ENCODE measurements at places on chromosomes 5 and 9. TPM values are rescaled to one million over a fixed set of nuclear protein-coding genes. Genes with fewer than 3 reads are reported as not detected.

DNA sequence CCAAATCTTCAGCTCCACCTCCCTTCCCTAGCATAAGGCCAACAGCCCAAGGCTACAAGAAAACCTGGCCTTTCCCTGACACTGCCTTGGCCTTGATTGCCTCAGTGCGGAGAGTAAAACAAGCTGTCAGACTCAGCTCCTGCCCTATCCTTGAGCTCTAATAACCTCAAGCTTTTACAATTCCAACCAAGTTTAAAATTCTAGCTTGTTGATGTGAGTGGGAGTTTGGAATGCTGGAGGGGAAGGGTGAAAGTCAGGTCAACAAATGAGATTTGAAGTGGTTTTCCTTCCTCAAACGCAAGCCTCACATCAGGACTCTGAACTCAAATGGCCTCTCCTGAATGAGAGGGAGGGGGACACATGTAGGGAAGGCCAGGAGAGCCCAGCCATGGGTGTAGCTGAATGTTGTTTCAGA is 197.0 kb upstream of the VLDLR start:
- DNase-seq: no peak

GRCh38 chr9:122346478-122347347 is 24.1 kb upstream of the PTGS1 start:
- peak; percentile 46 for DNase-seq

DNA sequence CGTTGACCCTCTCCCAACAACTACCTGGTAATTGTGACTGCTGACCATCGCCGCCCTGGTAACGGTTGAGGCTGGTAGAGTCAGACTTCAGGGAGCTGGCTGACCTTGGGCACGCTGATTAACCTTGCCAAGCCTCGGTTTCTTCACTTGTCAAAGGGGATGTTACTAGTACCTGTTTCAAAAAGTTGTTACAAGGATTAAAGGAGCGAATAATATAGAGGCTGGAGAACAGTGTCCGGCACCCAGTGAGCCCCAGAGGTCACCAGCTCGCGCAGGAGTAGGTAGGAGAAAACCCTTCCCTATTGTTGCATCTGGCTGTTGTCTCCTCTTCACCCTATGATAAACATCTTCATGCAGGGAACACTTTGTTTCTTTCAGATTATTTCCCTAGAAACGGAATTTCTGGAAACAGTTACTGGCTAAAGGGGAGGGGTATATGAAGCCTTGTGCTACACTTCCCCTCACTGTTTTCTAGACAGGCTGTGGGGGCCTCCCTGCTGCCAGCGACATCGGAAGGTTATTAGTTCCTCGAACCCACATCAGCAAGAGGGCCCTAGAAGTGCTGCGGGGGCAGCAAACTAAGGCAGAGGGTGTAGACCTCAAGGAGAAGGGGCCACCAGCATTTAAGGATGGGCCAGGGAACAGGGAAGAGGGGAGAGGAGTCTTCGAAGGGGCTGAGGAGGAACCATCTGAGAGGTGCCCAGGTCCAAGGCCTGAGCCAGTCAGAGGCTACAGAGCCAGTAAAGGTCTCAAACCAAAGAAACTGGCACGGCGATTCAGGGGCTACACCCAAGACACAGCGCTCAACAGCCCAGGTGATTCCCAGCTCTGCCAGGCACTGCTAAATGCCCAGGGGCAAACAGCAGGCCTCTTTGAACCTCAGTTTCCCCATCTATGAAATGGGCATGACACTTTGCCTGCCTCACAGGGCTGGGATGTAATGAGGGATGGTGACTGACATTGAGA is 37.6 kb downstream of the HRH2 start:
- no peak for DNase-seq

GRCh38 chr5:176447591-176447977 is 601 bp upstream of the FAF2 start:
- DNase-seq: no peak

GRCh38 chr5:81694726-81695125 is 56.2 kb downstream of the SSBP2 start:
- DNase-seq: no peak

DNA sequence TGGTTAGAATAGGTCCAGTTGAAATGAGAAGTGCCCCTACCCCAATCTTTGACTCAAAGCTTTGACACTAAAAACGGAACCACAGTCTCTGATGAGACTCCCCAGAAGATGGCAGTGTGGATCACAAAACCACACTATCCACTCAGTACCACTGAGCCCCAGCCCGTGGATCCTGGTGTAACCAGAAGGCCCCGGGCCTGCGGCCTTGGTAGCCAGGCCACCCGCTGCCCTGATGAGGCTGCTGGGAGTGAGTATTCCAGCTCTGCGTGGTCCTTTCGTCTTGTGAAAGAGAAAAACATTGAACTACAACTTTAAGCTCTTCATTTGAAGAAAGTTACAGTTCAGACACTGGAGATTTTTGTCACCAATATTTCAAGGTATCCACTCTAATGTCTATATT is 42.2 kb upstream of the FBP1 start:
- DNase-seq: peak; percentile 71

GRCh38 chr9:131709771-131710431 is 30.0 kb downstream of the RAPGEF1 start:
- no peak for DNase-seq

DNA sequence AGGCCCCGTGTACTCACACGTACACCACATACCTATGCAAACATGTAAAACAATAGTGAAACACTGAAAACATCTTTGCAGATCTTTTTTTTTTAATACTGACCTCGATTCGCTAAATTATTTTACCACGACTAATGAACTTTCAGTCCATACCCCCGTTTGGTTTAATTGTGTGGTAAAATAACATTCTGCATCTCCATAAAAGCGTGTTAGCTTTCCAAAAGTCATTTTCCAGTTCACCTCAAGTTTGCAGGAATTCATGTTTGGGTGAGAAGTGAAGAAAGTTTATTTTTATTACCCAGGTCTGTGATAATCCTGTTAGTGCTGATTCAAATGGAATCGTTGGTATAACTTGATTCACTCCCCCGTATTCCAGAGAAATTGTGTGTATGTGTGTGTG is 652 bp downstream of the ARSK start:
- no peak for DNase-seq

GRCh38 chr5:116475338-116475737 is 99.3 kb downstream of the SEMA6A start:
- no peak for DNase-seq

DNA sequence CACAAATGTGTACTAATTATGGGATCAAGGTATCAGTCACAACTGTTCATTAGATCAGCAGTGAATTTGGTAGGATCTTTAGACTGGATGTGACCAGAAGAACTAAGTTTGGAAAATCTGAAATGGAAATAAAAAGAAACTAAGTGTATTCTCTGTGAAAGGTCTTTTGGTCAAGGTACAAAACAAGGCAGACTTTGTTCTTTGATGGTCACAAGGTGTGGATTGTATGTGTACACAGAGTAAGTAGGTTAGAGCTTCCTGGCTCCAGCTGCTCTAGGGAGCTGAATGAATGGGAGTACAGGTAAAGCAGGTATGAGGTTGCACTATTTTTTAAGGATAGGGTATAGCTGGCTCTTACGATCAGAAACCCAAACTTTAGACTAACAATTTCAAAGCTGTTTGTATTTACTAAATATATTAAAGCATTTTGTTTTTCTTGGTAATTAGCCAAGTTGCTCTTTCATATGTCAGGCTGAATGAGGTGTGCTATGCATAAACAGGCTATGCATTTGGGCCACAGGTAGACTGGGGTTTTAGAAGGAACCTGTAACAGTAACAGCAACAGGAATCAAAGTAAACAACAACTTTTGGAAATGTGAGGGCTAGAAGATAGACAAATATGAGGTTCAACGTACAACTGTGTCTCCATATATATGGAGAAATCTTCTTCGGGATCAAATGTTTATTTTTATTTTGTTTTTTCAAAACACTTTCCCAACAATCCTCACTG is 32.5 kb downstream of the FAM169A start:
- DNase-seq: peak; percentile 39

- DNase-seq: no peak
Observed at GRCh38 chr5:96385538-96385937, 47.5 kb downstream of the PCSK1 start.

DNA sequence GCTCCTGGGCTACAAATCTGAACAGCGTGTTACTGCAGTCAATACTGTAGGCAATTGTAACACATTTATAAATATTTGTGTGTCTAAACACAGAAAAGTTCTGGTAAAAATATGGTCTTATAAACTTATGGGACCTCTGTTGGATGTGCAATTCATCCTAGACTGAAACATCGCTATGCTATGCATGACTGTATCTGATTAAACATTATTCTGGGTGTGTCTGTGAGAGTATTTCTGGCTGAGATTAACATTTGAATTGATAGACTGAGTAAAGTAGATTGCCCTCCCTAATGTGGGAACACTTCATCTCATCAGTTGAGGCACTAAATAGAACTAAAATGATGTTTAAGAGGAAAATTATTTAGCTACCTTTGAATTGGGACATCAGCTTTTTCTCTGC is 24.3 kb upstream of the PRDM9 start:
- no peak for DNase-seq

GRCh38 chr5:169299191-169299662 is 1.7 kb downstream of the SLIT3 start:
- no peak for DNase-seq

DNA sequence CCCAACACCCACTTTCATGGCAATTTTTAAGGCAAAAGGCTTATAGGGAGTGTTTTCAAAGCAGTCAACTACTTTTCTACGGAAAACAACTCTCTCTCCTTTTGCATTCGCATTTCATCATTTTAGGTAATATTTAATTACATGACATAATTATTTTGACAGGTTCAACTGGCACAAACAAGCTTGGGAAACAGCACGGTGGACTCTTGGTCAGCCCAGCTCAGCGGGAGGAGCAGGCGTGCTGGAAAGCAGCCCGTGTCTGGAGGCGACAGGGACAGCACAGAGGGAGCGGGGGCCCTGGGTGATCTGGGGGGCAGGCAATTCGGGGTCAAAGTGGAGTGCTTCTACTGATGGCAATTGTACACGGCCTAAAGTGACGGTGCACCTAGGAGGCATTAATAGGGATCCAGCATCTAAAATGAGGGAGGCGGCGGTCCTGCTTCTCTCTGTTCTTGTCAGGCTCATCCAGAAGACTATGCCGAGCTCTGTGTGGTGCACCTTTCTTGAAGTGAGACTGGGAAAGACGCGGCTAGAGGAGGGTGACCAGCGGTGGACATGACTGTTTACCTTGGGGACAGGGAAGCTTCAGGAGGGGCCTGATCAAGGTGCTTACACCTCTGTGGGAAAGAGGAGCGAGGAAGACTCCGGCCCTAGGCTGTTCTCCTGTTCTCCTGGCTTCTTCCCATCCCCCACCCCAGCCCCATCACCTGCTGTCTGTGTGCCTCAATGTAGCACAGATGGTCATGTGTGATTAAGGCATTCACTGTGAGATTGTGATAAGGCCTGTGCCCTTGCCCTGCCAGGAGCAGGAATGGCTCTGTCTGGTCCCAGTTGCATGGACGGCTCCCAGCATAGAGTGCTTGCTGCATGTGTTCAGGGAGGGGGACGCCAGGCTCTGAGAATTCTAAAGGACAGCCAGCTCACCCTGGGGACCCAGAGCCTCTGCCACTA is 3.4 kb downstream of the MYMK start:
- no peak for DNase-seq

- DNase-seq: no peak
Observed at GRCh38 chr9:118734696-118735095, 634.5 kb downstream of the BRINP1 start.

DNA sequence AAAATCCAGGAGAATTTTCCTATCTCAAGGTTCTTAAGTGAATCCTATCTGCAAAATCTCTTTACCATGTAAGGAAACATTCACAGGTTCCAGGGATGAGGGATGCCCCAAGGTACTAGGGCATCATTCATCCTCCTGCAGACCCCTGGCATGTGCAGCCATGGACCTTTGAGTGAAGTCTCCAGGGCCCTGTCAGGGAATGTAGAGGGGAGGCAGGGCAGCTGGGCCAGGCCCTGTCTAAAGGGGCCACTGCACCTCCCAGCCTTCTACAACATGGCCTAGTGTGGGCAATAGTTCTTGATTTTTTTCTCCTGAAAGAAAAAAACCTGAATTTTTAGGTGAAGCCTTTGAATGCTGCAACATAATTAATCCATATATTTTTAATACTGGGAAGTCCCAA is 63.3 kb downstream of the SEMA4D start:
- no peak for DNase-seq

DNA sequence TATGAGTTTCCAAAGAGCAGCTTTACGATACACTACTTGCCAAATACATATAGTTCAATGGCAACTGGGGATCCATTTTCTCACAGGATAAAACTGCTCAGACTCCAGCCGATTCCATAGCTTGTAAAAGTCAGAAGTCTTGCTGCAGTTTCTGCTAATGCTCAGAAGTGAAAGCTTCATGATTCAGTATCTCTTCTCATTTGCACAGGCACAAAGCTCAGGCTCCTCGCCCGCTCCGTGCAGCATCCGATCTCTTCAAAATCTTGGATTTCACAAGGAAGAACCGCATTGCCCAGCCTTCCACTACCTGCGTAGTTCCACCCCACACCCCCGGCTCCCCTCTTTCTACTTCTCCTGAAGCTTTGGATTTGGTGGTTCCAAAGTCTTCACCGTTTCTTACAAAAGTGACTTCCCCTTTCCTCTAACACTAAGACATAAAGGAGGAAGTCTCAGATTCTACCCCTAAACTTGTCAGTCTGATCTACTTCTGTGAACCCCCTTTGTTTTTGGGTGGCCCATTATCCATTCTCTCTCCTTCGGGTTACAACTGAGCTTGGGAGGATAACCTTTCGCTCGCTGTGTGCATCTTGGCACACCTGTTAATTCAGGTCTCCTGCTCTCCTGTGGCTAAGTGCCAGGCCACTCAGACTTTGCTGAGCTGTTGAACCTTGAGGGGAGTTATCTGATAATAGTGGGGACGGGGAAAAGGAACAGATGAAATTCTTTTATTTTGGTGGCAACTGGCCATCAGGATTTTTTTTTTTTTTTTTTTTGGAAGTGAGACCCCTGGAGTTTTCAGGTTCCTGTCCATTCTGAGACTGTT is 194.1 kb downstream of the GNA14 start:
- no peak for DNase-seq

DNA sequence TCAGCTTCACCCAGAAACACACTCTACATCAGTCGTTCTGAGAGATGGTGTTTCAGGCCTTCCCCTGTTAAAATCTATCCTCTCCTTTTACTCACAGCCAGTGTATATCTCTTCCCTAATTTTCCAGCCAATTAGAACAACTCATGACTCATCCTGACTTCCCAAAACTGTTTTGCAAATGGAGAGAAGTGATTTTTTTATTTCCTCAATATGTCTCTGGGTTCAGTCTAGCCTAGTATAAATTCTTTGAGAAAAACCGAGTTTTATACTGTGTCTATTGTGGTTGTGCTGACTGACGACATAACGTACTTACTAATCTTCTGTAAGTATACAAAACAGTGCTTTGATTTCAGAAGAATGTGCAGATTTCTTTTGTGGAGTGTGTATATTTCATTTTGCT is 28.4 kb upstream of the CAST start:
- DNase-seq: no peak

- peak; percentile 54 for DNase-seq
Observed at GRCh38 chr5:59756373-59757035, 137.0 kb downstream of the PDE4D start.

The TRIM36 gene
- total RNA-seq: 43.8 TPM

The RNF180 gene
- total RNA-seq: 8.0 TPM

The ISOC1 gene
- total RNA-seq: 18.7 TPM

The FOXD4 gene
- 0.32 TPM for total RNA-seq

The IL33 gene
- total RNA-seq: 25.1 TPM

The TEK gene
- total RNA-seq: 1.5 TPM

The FAM151B gene
- total RNA-seq: 4.1 TPM

The RGS3 gene
- 90.2 TPM for total RNA-seq

The SPAAR gene
- total RNA-seq: not detected

The TAS2R1 gene
- not detected for total RNA-seq

The PLEKHG4B gene
- total RNA-seq: under 0.01 TPM

The FGF1 gene
- 0.32 TPM for total RNA-seq

The NR2F1 gene
- 3.5 TPM for total RNA-seq

The TMC1 gene
- not detected for total RNA-seq
